Hepatocyte (in vitro differentiated cells): ENCODE measurements at places on chromosomes 1 and 21. TPM values are rescaled to one million over a fixed set of nuclear protein-coding genes. Genes with fewer than 3 reads are reported as not detected.

The IL10 gene
- not detected in 2 replicates for total RNA-seq

The ADGRL4 gene
- total RNA-seq, result 1.7 and 2.2 TPM in 2 replicates

The KLHL21 gene
- 17.7 and 20.6 TPM in 2 replicates for total RNA-seq

The PDE4B gene
- 3.4 and 4.1 TPM in 2 replicates for total RNA-seq

The SNX7 gene
- 43.3 and 76.1 TPM in 2 replicates for total RNA-seq

The DEPDC1 gene
- 4.0 and 5.0 TPM in 2 replicates for total RNA-seq

The SLC19A2 gene
- total RNA-seq, result 41.7 and 45.0 TPM in 2 replicates

- DNase-seq, result no peak
- no peaks in the 10 kb centered on the region for H3K36me3 ChIP-seq
- no peak overlapping the region for H3K27ac ChIP-seq
- H3K4me1 ChIP-seq, result peaks cover 11% of the 10 kb centered on the region
- H3K27me3 ChIP-seq, result no peaks in the 10 kb centered on the region
- H3K4me3 ChIP-seq, result no peak overlapping the region
Observed at GRCh38 chr1:218527737-218528136, 182.6 kb downstream of the TGFB2 start.

DNA sequence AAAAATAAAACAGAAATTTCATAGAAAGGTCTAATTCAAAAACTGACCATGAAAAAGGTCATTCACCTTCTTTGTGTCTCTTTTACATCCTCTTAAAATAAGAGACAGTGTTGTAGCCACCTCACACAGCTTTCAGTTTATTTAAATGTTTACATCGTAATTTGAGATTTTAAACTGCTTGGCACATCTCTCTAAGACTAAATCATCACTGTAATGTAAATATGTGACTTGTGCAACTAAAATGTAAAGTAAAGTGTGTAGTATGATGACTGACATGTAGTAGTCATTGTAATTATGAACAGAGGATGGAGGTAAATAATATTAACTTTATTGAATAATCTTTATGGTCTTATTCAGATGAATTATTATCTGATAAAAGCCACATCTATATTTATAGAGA, 283.9 kb downstream of the KCNT2 start:
- no peaks in the 10 kb centered on the region for H3K36me3 ChIP-seq
- no peaks in the 10 kb centered on the region for H3K27me3 ChIP-seq
- no peak overlapping the region for H3K4me3 ChIP-seq
- no peak overlapping the region for H3K27ac ChIP-seq
- no peaks in the 10 kb centered on the region for H3K4me1 ChIP-seq
- no peak for DNase-seq

GRCh38 chr1:108070662-108071061, 105.7 kb upstream of the VAV3 start:
- no peak for DNase-seq
- no peak overlapping the region for H3K27ac ChIP-seq
- no peaks in the 10 kb centered on the region for H3K36me3 ChIP-seq
- no peak overlapping the region for H3K4me3 ChIP-seq
- no peaks in the 10 kb centered on the region for H3K27me3 ChIP-seq

DNA sequence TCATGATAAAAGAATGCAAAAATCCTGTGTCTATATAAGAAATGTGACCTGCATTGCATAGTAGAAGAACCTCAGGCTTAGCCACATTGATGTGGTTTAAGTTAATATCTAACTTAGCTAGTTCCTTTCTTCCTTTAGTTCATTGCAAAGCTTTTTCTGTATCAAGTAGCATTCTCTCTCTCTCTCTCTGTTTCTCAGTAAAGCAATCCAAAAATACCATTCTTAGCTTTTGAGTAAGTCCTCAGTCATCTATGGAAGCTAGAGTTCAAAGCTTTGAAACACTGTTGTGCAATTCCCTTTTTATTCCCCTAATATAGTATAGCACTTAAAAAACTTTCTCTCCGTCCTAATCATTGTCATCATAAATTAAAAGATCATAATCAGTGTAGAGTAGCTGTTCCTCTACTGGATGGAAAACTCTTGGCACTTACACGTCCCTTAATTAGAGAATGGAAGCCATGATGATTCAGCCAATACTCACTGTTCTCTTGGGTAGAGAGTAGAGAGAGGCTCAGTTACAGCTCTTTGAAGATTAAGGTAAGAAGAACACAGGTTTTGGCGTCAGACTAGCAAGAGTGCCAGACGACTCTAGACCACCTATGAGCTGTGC, 350.3 kb upstream of the LYPLAL1 start:
- no peak overlapping the region for H3K27ac ChIP-seq
- no peaks in the 10 kb centered on the region for H3K36me3 ChIP-seq
- no peaks in the 10 kb centered on the region for H3K27me3 ChIP-seq

DNA sequence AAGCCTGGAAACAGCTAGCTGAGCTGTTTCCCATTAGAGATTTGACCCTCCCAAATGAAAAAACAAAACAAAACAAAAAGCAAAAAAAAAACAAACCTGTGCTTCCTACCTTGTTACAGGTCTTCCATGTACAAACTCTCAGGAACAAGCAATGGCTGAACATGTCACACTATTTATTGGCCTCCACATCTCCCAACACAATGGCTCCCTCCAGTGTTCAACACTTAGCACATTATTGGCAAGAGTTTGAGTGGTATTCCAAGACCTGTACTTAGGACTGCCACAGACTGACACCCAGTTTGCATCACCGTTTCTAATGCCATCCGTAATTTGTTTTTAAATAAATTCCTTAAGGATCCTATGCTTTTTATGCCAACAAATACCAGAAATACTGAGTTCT, 195.0 kb upstream of the OLFM3 start:
- no peaks in the 10 kb centered on the region for H3K27me3 ChIP-seq
- H3K27ac ChIP-seq, result no peak overlapping the region
- no peaks in the 10 kb centered on the region for H3K36me3 ChIP-seq
- no peaks in the 10 kb centered on the region for H3K4me1 ChIP-seq

GRCh38 chr21:45048026-45048698, 26.2 kb upstream of the ADARB1 start:
- H3K4me1 ChIP-seq, result peaks cover 13% of the 10 kb centered on the region
- DNase-seq, result no peak
- H3K4me3 ChIP-seq, result no peak overlapping the region
- H3K27ac ChIP-seq, result no peak overlapping the region
- no peaks in the 10 kb centered on the region for H3K27me3 ChIP-seq

DNA sequence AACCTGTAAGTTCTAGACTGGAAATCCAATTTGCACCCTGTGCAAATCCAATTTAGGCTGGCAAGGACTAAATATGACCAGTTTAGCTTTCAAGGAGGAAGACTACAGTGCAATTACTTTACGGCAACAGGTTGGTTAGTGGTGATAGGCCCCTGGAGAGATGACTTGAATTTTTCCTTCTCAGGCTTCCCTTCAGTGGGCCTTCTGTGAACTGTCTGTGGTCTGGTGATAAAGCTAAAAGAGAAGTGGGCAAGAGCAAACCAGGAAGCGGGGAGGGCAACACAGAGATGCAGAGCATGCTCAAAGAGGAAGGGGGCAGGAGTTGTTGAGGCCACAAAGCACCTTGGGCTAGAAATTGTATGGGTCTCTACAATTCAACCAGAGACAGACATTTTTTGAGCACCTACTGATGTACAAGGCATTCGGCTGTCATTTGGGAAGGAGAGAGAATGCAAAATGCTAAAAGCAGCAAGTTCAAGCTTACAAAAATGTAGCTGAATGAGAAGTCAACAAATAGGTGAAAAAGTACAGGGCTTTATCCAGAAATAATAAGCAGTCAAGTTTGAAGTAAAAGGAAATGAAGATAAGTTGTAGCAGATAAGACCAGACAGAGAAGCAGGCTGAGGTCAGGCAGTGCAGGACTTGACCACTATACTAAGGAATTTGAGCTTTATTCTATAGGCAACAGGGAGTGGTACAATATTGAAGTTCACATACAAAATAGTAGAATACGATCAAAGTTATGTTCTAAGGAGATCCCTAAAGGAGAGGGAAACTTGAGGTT, 23.9 kb downstream of the INPP5B start:
- H3K27ac ChIP-seq, result no peak overlapping the region
- no peaks in the 10 kb centered on the region for H3K4me1 ChIP-seq
- no peaks in the 10 kb centered on the region for H3K36me3 ChIP-seq
- H3K4me3 ChIP-seq, result no peak overlapping the region
- DNase-seq, result no peak

- H3K36me3 ChIP-seq, result no peaks in the 10 kb centered on the region
- H3K4me3 ChIP-seq, result no peak overlapping the region
- H3K27ac ChIP-seq, result peak overlapping the region; percentile 82
- H3K4me1 ChIP-seq, result peaks cover 36% of the 10 kb centered on the region
- no peaks in the 10 kb centered on the region for H3K27me3 ChIP-seq
Observed at GRCh38 chr21:38769191-38769780, 36.4 kb upstream of the ETS2 start.

- H3K4me3 ChIP-seq, result no peak overlapping the region
- H3K4me1 ChIP-seq, result no peaks in the 10 kb centered on the region
- DNase-seq, result no peak
- no peaks in the 10 kb centered on the region for H3K27me3 ChIP-seq
Observed at GRCh38 chr1:112043901-112044300, 54.4 kb upstream of the KCND3 start.

DNA sequence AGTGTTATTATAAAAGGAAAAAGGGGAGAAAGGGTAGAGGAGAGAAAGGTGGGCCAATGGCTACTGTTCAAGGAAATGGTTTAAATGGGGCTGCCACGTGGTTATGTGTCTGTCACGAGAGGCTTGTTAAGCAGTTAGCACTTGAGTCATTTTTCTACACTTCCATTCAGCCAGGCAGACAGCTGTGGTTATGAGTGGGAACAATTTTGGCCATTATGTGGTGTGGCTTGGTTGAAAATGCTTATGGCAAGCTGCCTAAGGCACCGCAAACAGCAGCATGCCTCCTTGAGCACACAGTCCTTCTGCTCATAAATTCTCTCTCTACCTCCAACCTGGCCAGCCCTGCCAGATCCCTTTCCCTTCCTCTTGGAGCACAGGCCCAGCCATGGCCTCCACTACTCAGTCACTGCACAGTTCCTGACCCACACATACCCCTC, 3.2 kb upstream of the SRM start:
- no peak overlapping the region for H3K4me3 ChIP-seq
- peaks cover 6% of the 10 kb centered on the region for H3K36me3 ChIP-seq
- no peaks in the 10 kb centered on the region for H3K27me3 ChIP-seq
- no peak for DNase-seq
- H3K27ac ChIP-seq, result no peak overlapping the region

DNA sequence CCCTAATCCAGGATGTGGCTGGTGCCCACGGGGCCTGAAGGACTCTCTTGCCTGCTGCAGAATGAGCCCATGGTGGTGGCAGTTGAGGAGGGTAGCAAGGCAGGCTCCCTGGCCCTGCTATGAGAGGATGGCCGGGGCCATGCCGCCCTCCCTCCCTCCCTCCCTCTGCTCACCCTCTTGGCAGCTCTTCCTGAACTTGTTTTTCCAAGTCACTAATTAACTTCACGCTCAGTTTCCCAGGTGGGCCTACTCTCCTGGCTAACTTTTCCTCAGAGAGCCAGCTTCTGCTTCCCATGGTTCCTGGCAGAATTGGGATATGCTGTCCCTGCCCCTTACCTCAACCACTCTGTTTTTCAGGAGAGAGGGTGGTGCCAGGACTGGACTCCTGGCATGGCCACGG, 10.2 kb downstream of the KCNC4 start:
- no peak overlapping the region for H3K27ac ChIP-seq
- no peak overlapping the region for H3K4me3 ChIP-seq
- no peaks in the 10 kb centered on the region for H3K36me3 ChIP-seq
- no peaks in the 10 kb centered on the region for H3K4me1 ChIP-seq
- no peak for DNase-seq
- peaks cover 6% of the 10 kb centered on the region for H3K27me3 ChIP-seq

- peaks cover 22% of the 10 kb centered on the region for H3K27me3 ChIP-seq
- H3K27ac ChIP-seq, result no peak overlapping the region
- H3K36me3 ChIP-seq, result no peaks in the 10 kb centered on the region
- no peak overlapping the region for H3K4me3 ChIP-seq
- DNase-seq, result no peak
- no peaks in the 10 kb centered on the region for H3K4me1 ChIP-seq
Observed at GRCh38 chr1:118970451-118970850, 17.7 kb downstream of the TBX15 start.

GRCh38 chr1:167938080-167938636, 1.3 kb upstream of the MPC2 start:
- no peaks in the 10 kb centered on the region for H3K36me3 ChIP-seq
- no peak for DNase-seq
- H3K27me3 ChIP-seq, result no peaks in the 10 kb centered on the region
- peak overlapping the region; percentile 99 for H3K27ac ChIP-seq
- peak overlapping the region; percentile 97 for H3K4me3 ChIP-seq

DNA sequence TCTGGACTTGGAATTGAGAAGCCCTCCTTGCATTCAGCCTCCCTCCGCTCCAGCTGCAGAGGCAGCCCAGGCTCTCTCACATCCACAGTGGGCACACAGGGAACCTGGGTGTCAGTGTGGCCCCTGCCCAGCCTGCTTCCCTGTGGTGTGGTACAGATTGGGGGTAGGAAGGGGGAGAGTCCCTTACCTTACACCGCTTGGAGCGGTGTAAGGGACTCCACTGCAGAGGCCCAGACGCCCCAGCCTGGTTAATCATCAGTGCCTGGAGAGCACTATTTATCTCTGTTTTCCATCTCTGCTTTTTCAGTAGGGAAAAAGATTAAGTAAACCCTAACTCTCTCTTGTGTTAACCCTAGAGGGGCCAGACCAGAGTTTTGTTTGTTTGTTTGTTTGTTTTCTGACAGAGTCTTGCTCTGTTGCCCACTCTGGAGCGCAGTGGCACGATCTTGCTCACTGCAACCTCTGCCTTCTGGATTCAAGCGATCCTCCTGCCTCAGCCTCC, 803 bp upstream of the RHBG start:
- no peak overlapping the region for H3K4me3 ChIP-seq
- H3K4me1 ChIP-seq, result peaks cover 23% of the 10 kb centered on the region
- H3K36me3 ChIP-seq, result no peaks in the 10 kb centered on the region
- peak; percentile 52 for DNase-seq
- H3K27ac ChIP-seq, result peak overlapping the region; percentile 48

DNA sequence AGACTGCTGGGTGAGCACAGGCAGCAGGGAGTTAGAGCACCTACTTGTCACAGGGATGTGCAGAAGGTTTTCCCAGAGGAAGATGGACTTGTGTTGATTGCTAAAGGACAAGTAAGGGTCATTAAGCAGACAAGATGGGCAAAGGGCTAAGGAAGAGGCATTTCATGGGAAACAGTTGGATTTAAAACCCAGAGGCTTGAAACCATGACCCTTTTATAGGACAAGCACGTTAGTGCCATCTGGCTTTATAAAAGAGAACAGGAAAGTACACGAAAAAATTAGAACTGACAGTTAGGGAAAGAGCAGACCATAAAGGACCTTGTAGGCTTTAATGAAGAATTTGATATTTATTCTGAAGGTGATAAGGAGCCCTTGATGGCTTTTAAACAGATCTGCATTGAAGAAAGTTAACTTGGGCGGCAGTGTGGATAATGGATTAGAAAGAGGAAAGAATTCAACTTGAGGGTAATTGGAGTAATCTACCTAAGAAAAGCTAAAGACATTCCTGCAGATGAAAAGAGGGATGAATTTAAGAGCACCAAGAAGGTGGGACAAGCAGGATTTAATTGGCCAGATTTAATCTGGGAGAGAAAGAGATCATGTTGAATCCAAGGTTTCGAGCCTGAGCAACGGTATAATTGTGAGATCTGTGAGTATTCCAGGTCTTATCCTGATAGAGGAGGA, 68.6 kb downstream of the ZC3H11B start:
- H3K27ac ChIP-seq, result no peak overlapping the region
- no peak overlapping the region for H3K4me3 ChIP-seq
- DNase-seq, result no peak
- H3K36me3 ChIP-seq, result no peaks in the 10 kb centered on the region
